Smooth muscle cell of the pulmonary artery (primary cell): ENCODE measurements at places on chromosomes 6 and 20. TPM values are rescaled to one million over a fixed set of nuclear protein-coding genes. Genes with fewer than 3 reads are reported as not detected.

HMGN3 gene
- 18.1 and 35.6 TPM in 2 replicates for total RNA-seq

WDR27 gene
- 20.5 and 28.5 TPM in 2 replicates for total RNA-seq

SEMG1 gene
- not detected in 2 replicates for total RNA-seq

REM1 gene
- total RNA-seq, result 0.07 and 4.0 TPM in 2 replicates

PTCHD4 gene
- total RNA-seq, result 4.4 and 6.2 TPM in 2 replicates

PTK7 gene
- total RNA-seq, result 36.5 and 85.2 TPM in 2 replicates

PSORS1C1 gene
- total RNA-seq, result 2.0 and 3.6 TPM in 2 replicates

ARMH2 gene
- not detected in 2 replicates for total RNA-seq

CCDC170 gene
- 0.33 and 0.46 TPM in 2 replicates for total RNA-seq

RBBP8NL gene
- not detected in 2 replicates for total RNA-seq

BYSL gene
- total RNA-seq, result 11.5 and 18.2 TPM in 2 replicates
